Activated T-helper 1 cell treated with anti-CD3 and anti-CD28 coated beads, Interleukin-12 subunit alpha, Interleukin-12 subunit beta, Interleukin-2, Interleukin-4 antibody, amounts not matched to agents 30 ng/mL and 10 ng/mL and 1 ng/mL, durations not matched to agents 14 hours and 24 hours and 36 hours (primary cell): ENCODE measurements at places on chromosomes 3 and 15. TPM values are rescaled to one million over a fixed set of nuclear protein-coding genes. Genes with fewer than 3 reads are reported as not detected.

- no peak for DNase-seq
- H3K27ac ChIP-seq: no peak overlapping the region
- no peaks in the 10 kb centered on the region for H3K36me3 ChIP-seq
- no peaks in the 10 kb centered on the region for H3K4me1 ChIP-seq
- H3K4me3 ChIP-seq: no peak overlapping the region
- peaks cover 13% of the 10 kb centered on the region for H3K27me3 ChIP-seq
These were observed 32.2 kb downstream of the GPR176 start for GRCh38 chr15:39887832-39888231.

The TF gene
- 0.02 TPM in 1 of 2 replicates, not detected in the other for total RNA-seq

- no peak overlapping the region for H3K4me3 ChIP-seq
- no peaks in the 10 kb centered on the region for H3K27me3 ChIP-seq
- no peaks in the 10 kb centered on the region for H3K36me3 ChIP-seq
These were observed 1054.1 kb upstream of the GBE1 start for GRCh38 chr3:82815417-82816058.

DNA sequence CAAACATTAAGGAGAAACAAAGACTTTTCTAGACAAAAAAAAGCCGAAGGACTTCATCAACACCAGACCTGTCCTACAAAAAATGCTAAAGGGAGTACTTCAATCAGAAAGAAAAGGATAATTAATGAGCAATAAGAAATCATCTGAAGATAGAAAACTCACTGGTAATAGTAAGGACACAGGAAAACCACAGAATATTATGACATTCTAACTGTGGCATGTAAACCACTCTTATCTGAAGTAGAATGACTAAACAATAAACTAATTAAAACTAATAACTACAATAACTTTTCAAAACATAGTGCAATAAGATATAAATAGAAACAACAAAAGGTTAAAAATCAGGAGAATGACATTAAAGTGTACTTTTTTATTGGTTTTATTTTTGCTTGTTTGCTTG is 584.5 kb upstream of the CCDC54 start:
- no peaks in the 10 kb centered on the region for H3K4me1 ChIP-seq
- no peak overlapping the region for H3K27ac ChIP-seq
- no peak for DNase-seq
- no peak overlapping the region for H3K4me3 ChIP-seq

The RPL39L gene
- 7.5 and 8.3 TPM in 2 replicates for total RNA-seq

DNA sequence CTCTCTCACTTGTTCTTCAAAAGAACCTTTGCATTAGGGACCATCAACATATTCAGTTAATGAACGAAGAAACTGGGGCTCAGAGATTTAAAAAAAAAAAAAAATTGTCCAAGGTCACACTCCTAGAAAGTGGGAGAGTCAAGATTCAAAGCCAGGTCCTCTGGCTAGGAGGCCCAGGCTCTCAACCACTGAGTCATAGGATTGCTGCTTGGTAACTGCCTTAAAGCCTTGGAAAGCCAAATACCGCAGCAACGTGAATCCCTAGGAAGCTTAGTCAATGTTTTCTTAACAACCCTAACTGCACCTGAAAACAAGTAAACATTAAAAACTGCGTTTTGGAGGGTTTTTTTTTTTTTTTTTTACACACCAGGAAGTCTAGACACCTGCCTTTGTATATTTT is 156.8 kb downstream of the WNT5A start:
- no peak overlapping the region for H3K27ac ChIP-seq
- H3K4me3 ChIP-seq: no peak overlapping the region
- no peaks in the 10 kb centered on the region for H3K36me3 ChIP-seq
- no peak for DNase-seq
- H3K27me3 ChIP-seq: no peaks in the 10 kb centered on the region

DNA sequence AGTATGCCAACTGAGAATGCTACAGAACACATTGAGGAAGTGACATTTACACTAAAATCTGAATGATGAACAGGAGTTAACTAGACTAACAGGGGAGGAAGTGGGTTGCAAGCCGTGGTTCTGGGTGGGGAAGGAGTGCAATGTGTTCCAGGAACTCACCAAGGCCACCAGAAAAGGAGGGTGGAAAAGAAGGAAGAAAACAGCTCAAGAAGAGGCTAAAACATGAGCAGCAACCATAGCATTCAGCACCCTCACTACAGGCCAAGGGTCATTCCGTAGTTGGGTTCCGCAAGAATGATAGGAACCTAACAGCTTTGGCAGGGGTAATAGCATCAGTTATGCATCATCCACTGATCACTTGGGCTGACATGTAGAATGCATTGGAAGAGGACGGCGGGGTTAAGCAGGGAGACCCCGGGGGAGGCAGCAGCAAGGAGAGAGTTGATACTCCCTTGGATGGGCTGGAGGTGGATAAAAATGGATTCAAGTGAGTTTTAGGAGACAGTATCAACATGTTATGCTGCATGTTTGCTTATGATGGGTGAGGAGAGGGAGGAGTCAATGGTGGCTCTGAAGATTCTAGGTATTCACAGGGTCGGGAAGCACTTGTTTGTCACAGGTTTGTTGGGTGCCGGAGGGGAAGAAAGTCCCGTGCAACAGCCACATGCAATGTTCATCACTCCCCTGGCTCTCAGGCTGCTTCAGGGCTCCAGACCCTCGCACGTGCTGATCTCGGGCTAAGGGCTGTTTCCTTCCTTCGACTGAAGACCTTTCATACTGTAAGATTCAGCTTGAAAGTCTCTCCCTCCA is 53.2 kb downstream of the LIPC start:
- H3K4me3 ChIP-seq: peak overlapping the region; percentile 56
- no peaks in the 10 kb centered on the region for H3K27me3 ChIP-seq
- peaks cover 11% of the 10 kb centered on the region for H3K36me3 ChIP-seq
- peaks cover 51% of the 10 kb centered on the region for H3K4me1 ChIP-seq
- H3K27ac ChIP-seq: peak overlapping the region; percentile 99

- peaks cover 30% of the 10 kb centered on the region for H3K4me1 ChIP-seq
- DNase-seq: no peak
These were observed 233.4 kb downstream of the ADAMTS17 start for GRCh38 chr15:100108346-100108745.

DNA sequence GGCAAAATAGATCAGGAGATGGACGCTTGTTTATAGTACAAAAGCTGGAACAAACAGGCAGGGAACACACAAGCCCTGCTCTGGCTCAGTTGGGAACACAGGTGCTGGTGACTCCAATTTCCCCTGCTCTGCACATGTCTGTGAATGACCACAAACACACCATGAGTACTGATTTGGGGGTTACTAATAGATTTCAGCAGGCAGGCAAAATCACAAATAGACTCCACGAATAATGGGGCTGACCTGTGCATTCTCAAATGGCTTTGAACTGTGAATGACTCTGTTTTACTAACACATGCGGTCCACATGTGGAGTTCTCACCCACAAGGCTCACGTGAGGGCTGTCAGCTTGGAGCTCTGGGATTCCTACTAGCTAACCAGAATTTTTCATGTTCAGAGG is 3.9 kb downstream of the RTP3 start:
- peaks cover 4% of the 10 kb centered on the region for H3K27me3 ChIP-seq
- no peak for DNase-seq
- no peaks in the 10 kb centered on the region for H3K4me1 ChIP-seq
- H3K27ac ChIP-seq: no peak overlapping the region
- no peak overlapping the region for H3K4me3 ChIP-seq

The THOC7 gene
- 100 and 106 TPM in 2 replicates for total RNA-seq

The ALDH1A2 gene
- not detected in 2 replicates for total RNA-seq

- H3K36me3 ChIP-seq: no peaks in the 10 kb centered on the region
- no peak overlapping the region for H3K27ac ChIP-seq
- no peaks in the 10 kb centered on the region for H3K27me3 ChIP-seq
- no peaks in the 10 kb centered on the region for H3K4me1 ChIP-seq
These were observed 1029.2 kb downstream of the OTOL1 start for GRCh38 chr3:162525771-162526170.

DNA sequence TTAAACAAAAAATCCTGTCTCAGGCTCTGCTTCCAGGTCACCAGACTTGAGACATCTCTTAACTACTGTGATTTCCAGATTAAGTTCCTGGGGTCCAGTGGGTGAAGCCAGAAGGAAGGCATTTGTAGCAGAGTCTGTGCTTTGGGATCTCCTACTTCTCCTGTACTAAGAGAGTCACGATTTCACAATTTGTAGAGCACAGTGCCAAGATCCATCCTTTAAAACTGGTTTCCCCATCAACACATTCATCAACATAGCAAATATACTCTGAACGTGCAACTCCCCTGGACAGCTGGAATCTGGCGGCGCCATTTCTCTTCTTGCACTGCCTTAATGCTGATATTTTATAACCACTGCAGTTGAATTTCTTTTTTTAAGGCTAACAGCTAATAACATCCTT is 33.2 kb downstream of the CDCP1 start:
- DNase-seq: no peak
- no peak overlapping the region for H3K4me3 ChIP-seq
- H3K4me1 ChIP-seq: peaks cover 50% of the 10 kb centered on the region

DNA sequence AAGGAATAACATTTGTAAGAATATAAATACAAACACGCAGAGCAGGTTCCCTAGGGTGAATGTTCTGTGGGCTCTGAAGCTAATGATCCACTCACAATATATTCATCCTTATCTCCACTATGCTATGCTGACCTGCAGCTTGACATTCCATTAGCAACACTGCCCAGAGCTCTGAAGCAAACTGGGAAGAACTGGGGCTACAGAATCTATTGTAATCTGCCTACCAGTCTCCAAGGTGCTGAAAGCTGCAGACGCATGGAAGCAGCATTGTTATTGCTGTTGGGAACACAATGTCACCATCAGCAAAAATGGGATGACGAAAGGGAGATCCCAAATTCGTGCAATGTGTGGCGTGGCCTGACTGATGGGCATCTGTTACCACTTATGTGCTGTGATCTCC is 316.7 kb upstream of the RORA start:
- H3K27me3 ChIP-seq: no peaks in the 10 kb centered on the region
- H3K27ac ChIP-seq: no peak overlapping the region
- no peaks in the 10 kb centered on the region for H3K36me3 ChIP-seq
- no peak overlapping the region for H3K4me3 ChIP-seq

- H3K36me3 ChIP-seq: no peaks in the 10 kb centered on the region
- peaks cover 42% of the 10 kb centered on the region for H3K27me3 ChIP-seq
- no peak for DNase-seq
- H3K4me3 ChIP-seq: no peak overlapping the region
- no peak overlapping the region for H3K27ac ChIP-seq
- H3K4me1 ChIP-seq: no peaks in the 10 kb centered on the region
These were observed 6.2 kb upstream of the NEDD4 start for GRCh38 chr15:55999658-56000057.

DNA sequence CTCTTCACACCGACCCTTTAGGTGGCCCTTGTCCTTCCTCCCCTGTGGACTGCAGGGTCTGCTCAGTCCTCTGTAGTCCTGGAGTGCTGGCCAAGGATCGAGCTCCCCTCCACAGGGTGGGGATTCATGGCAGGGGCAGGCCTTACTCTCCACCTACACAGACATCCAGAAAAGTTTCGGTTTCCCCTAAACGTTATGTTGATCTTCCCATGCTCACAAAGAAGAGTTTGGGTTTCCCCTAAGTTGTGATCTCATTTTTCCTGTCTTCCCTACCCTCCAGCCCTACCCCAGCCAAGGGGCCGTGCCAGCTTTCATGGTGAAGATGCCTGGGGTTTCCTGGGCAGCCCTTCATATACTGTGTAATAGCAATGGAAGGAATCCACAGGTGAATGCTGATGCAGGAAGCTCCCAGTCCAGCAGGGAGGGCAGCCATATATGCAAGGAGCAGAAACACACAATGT is 10.3 kb downstream of the STOML1 start:
- H3K4me3 ChIP-seq: peak overlapping the region; percentile 69
- H3K27ac ChIP-seq: peak overlapping the region; percentile 91
- no peak for DNase-seq
- peaks cover 5% of the 10 kb centered on the region for H3K27me3 ChIP-seq

DNA sequence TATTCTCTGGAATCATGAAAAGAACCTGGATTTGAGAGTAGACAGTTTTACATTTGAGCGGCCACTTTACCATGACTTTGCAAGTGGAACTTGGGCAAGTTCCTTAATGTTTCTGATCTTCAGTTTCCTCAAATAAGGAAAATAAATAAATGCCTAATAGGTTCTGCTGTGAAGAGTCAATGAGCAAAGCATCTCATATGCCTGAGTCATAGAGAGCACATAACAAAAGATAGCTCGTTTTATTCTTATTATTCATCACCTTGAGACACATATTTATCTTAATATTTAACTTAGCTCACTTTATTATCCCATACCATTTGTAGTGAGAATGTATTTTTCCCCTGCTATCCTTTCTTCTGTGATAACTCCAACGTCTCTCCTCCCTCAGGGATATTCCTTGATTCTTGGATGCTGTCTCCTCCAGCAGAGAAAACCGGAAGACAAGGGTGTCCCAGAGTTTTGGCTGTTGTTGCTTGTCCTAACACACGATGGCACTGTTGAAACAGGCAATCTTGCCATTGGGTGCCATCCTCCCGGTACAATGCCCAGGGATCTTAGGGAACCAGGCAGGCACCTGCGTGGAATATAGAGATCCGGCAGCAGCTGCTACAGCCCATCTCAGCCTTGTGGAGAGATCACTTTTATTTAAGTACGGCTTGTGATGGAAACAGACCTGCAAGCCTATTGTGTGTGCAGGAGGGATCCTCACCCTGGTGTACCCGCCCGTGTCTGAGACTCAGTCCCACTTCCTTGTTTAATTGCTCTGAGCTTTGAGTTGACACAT is 33.3 kb upstream of the VPS33B start:
- no peaks in the 10 kb centered on the region for H3K4me1 ChIP-seq
- peaks cover 61% of the 10 kb centered on the region for H3K27me3 ChIP-seq
- no peak overlapping the region for H3K4me3 ChIP-seq

The TKT gene
- total RNA-seq: 332 and 351 TPM in 2 replicates

DNA sequence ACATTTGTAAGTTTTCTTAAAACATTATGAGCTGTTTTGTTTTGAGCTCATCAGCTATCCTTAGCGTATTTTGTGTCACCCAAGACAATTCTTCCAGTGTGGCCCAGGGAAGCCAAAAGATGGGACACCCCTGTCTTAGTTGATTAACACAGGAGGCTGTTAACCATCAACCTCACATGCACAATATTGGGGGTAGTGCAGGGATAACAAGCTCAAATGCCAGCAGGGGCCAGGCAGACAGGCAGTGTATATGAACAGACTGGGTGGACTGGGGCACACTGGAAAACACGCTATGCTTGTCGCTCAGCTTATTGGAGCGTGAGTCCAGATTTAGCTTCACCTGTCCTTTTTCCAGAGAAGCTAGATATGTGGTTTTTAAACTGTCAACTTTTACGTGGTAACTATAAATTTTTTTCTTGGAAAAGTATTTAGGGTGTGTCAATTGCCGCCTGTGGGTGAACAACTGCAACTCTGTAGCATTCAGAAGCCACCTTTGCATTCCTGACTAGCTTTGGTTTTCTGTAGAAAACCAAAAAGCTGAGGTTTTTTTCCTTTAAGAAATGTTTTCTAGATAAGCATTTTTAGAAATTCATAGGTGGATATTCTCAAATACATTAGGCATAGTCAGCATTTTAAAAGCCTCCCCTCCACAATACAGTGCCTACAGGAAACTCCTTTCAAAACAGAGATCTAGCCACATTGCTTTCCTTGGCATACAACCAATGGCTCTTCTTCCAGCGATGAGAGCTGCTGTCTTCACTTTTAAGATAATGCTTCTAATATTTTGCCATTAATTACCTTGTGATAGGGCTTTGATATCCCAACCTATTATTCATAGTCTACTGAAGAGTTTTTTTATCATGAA is 14.6 kb downstream of the PSMD6 start:
- H3K36me3 ChIP-seq: peaks cover 38% of the 10 kb centered on the region
- H3K27me3 ChIP-seq: no peaks in the 10 kb centered on the region
- H3K4me1 ChIP-seq: peaks cover 14% of the 10 kb centered on the region
- H3K27ac ChIP-seq: peak overlapping the region; percentile 66
- no peak overlapping the region for H3K4me3 ChIP-seq
